Gastroesophageal sphincter (tissue), 4 donors: ENCODE measurements at places on chromosomes 3 and 15. TPM values are rescaled to one million over a fixed set of nuclear protein-coding genes. Genes with fewer than 3 reads are reported as not detected.

DNA sequence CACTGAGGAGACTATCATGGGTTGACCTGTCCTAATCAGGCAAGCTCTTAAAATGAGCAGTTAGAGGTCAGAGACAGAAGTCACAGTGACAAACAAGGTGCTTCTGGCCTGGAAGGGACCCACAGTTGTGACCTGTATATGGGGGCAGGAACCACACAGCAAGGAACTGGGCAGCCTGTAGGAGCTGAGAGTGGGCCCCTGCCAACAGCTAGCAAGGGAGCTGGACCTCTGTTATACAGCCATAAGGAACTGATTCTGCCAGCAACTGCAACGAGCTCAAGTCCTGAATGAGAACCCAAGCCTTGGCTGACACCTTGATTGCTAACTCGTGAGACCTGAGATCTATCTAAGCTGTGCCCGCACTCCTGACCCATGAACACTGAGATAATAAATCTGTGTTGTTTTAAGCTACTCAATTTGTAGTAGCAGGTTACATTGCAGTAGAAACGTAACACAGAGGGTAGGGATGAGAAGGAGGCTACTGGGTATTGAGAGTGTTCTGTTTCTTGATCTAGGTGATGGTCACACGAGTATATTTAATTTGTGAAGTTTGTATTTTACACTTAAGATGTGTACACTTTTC is 44.5 kb upstream of the MAGI1 start:
- no peak for ATAC-seq

- ATAC-seq, result peak; percentile 29
Measured at GRCh38 chr3:139935866-139936817, 1.2 kb downstream of the CLSTN2 start.

DNA sequence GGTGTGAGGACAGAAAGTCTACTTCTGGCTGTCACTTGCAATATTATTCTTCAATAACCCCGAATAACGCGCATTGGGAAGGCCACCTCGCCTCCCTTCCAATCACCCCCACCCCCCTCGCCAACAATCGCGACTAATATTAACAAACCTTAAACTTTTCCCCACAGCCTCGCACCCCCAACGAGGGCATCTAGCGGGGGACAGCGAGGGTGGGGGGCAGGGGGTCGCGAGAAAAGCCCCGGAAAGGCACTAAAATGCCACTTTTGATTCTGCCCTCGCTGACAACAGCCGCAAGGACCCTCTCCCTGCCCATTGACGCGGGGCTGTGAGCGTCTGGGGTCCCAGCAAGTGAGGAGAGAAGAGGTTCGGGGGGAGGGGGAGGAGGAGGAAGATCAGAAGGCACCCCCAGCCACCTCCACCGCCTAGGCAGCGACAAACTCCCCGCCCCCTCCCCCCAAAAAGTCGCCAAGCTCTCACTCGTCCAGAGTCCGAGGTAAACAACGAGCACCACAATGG is 868 bp downstream of the SATB1 start:
- ATAC-seq, result no peak

GRCh38 chr15:37900326-37901221 is 33.9 kb upstream of the TMCO5A start:
- ATAC-seq, result no peak

DNA sequence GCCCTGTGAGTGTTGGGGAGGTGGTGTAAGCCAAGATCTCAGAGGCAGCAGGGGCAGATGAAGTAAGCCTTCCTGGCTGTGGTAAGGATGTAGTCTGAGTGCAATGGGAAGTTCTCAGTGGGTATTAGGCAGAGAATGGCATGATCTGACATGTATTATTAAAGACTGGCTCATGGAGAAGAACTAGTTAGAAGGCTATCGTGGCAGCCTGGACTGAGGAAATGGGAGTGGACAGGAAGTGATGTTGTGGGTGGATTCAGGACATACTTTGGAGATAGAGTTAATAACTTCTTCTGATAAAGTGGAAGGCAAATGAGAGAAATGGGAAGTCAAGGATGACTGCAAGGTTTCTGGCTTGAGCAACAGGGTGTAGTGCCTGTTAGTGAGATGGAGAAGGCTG is 250.9 kb upstream of the CFAP20DC start:
- ATAC-seq, result no peak

DNA sequence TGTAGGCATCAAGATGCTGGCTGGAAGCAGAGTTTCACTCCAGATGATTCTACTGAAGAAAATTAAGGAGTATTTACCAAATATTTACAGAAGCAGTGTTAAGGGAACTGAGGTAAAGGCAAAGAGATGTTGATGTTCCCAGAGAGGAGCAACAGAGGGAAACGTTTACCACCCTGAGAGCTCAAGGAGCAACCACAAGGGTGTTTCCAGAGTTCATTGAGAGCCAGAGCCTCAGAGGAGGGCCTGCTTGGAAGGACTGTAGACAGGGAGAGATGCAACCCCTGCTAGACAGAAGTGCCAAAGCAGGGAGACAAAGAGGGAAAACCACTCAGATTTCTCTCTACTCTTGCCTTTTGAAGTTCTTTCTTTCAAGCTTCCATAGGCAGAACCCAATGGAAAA is 474.5 kb downstream of the RBMS3 start:
- no peak for ATAC-seq

DNA sequence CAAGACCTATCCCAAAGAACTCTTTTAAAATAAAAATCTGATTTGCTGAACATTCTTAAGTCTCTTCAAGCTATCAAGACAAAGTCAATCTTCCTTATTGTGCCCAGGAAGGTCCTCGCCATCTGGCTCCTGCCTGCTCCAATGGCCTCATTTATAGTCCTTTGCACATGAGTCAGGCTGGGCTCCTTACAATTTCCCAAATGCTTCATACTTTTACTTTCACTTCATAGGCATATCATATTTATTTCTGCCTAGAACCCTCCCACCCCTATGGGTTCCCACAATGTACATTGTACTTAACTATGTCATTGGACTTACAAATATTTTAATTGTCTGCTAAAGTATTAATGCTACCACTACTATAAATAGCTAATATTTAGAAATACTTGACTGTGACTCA is 9.1 kb downstream of the THRB start:
- no peak for ATAC-seq

GRCh38 chr15:96042734-96043224 is 287.7 kb upstream of the NR2F2 start:
- ATAC-seq, result no peak

DNA sequence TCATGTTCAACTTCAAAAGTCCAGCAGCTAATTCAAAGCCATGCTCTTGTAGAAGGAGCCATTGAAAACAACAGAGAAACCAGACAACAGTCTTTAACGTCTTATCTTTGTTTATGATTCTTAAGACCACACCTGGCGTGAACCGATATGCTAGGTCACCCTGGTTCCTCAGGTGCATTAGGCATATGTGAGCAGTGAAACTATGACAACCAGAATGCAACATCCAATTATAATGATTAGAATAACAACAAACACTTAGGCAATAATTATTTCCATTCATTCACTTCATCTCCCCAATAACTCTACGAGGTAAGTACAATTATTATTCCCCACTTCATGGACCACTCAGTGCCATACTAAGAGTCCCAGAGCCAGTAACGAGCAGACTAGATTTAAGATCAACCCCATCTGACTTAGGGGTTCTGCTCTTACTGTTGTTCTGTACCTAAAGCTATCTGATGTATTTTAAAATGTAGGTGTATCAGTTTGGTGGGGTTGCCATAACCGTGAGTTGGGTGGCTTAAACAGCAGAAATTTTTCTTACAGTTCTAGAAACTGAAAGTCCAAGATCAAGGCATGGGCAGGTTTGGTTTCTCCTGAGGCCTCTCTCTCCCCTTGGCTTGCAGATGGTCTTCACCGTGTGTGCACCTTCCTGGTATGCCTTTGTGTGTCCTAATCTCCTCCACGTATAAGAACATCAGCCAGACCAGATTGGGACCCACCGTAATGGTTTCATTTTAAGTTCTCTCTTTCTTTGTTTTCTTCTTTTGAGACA is 997.8 kb upstream of the CFAP20DC start:
- ATAC-seq, result no peak

GRCh38 chr3:53519065-53519709 is 24.8 kb downstream of the CACNA1D start:
- ATAC-seq, result no peak

DNA sequence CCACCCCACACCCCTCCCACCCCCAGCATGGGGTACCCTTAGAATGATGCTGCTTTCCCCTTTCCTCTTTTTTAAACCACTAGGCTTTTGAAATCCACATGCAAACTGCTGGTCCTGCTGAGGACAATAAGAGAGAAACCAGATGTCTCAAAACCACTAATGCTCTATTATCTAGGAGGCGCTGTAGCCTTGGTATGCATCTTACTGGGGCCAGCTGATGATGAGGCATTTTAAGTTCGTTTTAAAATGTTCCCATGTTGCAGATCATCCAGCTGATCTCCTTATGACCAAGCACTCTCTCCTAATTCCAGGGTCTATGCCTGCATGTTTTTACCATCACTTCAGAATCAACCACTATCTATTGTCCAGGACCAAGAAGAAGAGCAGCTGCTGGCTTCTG is 1.3 kb downstream of the NME9 start:
- ATAC-seq, result no peak

- no peak for ATAC-seq
Measured at GRCh38 chr3:118229196-118229595, 805.5 kb downstream of the IGSF11 start.

DNA sequence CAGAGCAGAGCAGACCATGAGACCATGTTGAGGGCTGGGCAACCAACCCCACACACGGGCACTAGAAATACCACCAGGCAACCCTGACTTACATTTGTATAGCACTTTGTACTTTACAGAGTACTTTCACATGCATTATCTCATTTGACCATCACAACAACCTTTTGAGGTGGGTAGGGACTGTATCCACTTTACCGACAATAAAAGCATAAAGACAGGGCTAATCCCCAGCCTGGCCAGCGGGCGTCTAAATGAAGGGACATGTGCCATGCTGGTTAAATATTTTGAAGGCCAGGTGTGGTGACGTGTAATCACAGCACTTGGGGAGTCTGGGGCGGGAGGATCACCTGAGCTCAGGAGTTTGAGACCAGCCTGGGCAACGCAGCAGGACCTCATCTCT is 23.6 kb downstream of the RASGRP1 start:
- no peak for ATAC-seq

DNA sequence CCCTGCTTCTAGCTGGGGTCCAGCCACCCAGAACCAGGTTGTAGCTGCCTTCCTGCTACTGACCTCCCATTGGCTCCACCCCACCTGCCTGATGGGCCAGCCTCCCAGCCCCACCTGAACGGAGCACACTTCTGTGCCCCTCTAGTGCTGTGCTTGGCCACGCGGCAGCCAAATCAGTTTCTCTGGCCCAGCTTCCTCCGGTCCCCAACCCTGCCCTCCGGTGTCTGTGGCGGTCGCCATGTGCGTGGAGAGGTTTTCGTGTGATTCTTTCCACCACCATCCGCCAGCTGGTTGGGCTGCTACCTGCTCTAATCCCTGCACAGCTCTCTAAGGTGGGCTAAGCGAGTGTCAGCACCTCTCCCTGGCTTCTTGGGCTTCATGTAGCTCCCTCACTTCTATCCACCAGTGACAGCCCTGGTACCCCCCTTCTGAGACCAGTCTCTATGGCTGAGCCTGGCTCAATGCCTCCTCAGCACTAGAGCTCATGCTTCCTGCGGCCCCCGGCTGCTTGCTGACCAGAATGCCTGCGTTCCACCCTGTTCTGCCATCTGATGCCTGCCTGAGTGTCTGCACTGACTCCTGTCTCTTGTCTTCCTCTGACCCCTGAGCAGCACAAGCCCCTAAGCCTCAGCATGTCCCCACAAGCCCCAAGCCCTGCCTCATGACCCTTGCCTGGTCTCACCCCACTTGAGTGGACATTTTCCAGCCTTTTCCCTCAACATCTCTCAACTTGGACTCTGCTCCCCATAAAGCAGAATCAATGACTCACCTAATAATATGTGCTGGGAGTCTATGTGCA is 23.2 kb upstream of the MAGEF1 start:
- no peak for ATAC-seq

- no peak for ATAC-seq
Measured at GRCh38 chr3:186121278-186121677, 12.4 kb upstream of the ETV5 start.

DNA sequence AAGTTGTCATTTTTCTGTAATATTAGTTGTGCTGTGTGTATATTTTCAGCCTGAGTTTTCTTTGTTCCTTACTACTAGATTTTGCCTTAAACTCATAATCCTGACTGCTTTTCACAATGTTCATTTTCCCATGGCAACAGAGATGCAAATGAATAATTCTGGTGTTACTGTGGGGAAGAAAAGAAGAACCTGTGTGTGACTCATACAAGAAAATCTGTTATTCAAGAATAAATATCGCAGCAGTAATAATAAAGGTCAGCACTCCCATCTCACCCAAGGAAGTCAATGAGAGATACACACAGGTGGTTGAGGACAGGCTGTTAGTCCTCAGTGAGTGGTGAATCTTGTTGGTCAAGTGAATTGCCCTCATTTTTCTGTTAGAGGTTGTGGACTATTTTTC is 656.6 kb upstream of the NAALADL2 start:
- no peak for ATAC-seq

GRCh38 chr3:4664412-4664811 is 171.3 kb downstream of the ITPR1 start:
- ATAC-seq, result no peak

DNA sequence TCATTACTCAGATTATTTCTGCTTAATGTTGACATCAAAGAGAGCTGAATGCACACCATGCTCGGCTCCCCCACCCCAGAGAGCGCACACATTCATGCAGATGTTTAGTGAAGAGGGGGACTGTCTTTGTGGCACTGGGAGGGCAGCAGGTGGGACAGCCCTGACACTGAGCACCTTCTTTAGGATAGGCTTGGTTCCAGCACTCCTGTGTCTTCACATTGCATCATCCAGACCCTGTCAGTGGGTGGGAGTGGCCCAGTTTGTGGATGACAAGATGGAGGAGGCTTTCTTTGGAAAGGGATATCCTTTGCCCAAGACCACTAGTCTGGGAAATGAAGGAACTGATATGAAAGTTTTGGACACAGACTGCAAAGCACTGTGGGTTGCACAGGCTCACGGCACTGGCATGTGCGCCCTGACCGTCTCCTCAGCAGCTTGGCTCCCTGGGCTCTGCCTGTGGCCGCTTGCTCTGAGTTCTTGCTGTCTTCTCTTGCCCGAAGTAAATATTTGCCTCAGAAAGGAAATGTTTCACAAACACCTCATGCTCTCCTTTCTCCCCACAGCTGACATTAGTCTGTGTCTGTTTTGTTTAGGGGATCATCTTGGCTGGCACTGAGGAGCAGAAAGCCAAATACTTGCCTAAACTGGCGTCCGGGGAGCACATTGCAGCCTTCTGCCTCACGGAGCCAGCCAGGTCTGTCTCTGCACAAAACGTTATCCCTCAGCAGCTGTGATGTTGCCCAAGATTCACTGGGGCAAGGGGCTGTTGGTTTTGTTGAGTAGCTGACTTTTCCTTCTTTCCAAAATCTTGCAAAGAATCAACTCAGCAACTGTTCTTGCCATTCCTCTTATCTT is 16.6 kb downstream of the ACAD9 start:
- ATAC-seq, result no peak

The AGTR1 gene
- 25.5 TPM for total RNA-seq

The BCL2A1 gene
- total RNA-seq, result 13.3 TPM

The TM6SF1 gene
- 2.3 TPM for total RNA-seq

The TM4SF4 gene
- 2.2 TPM for total RNA-seq

The VIPR1 gene
- total RNA-seq, result 7.0 TPM

The CFAP20DC gene
- not detected for total RNA-seq

The GRK7 gene
- total RNA-seq, result not detected

The SPTSSB gene
- total RNA-seq, result 0.39 TPM

The UQCRC1 gene
- 296 TPM for total RNA-seq
